ENCODE measurements at places on chromosomes 2 and 18. TPM values are rescaled to one million over a fixed set of nuclear protein-coding genes. Genes with fewer than 3 reads are reported as not detected.

GRCh38 chr18:30094556-30094955 is 948.0 kb downstream of the DSC3 start:
- DNase-seq, result peak; percentile 65

- DNase-seq, result no peak
Observed at GRCh38 chr18:22591222-22591621, 173.5 kb upstream of the CTAGE1 start.

DNA sequence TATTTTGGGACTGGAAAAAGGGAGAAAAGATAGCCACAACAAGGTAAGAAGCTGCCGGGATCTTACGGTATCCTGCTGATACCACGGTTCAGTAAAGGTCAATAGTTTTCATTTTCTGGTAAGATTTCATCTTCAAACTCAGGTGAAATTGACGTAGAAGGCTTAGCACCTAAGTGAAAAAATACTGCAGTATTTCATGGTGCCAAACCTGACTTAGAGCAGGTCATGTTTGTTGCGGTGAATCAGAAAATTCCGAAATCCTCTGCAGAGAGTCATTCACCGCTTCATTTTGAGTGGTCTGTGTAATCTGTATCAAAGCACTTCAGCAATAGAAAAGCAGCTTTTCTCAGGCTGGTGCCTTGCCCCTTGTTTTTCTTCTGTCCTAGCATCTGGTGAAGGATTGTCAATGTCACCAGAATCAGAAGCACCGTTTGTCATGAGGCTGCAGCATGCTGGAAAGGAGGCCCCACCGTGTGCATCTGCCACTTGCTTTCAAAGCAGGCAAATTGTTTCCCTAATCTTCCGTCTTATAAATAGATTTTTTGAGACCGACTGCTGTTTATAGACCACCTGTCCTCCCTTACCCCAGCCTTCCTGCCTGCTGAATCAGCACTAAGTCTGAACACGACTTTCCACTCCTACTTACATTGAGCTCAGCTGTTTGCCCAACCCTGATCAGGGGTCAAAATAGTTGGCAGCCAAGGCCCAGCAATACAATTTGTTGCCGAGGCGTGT is 156.3 kb downstream of the EML6 start:
- DNase-seq, result no peak

Gene L3MBTL4
- not detected for total RNA-seq

- peak; percentile 66 for DNase-seq
Observed at GRCh38 chr2:69113627-69114026, 100.6 kb downstream of the ANTXR1 start.

DNA sequence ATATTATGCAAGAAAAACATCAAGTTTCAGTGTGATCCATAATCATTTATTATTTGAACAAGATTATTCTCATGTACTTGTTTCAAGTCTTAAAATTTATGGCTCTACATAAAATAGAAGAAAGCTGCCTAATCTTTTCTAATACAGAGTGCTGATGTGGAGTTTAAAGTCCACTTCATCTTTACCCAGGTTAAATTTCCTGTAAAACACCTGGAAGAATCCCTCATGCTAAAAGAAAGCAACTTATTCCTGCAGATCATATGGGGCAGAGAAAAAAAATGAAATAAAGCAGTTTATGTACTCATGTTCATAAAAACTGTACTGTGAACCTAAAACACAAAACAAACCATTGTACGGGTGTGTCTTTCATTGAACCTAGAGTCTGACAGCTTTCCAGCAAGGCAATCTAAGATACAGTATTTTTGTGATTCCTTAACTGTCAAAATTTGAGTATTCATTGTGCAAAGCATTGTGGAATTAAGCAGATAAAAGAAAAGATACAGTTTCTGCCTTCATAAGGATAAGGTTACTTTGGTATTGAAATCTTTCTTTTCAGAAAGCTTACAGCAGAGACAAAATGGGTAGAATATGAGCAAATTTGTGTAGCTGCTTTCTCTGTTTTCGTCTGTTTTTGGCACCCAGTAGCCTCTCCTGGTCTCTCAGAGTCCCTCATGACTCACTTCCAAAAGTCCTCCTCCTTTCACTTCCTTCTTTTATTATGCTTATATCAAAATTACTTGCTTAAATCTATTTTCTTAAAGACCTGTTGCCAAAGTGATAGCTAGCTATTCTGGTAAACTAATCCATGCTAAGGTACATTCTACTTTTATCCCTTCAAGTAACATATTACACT is 26.9 kb upstream of the GLS start:
- peak; percentile 77 for DNase-seq

Gene BMP10
- not detected for total RNA-seq

Gene SPIRE1
- total RNA-seq, result 28.6 TPM

Gene ZBTB7C
- total RNA-seq, result not detected

Gene PROM2
- total RNA-seq, result 0.22 TPM

DNA sequence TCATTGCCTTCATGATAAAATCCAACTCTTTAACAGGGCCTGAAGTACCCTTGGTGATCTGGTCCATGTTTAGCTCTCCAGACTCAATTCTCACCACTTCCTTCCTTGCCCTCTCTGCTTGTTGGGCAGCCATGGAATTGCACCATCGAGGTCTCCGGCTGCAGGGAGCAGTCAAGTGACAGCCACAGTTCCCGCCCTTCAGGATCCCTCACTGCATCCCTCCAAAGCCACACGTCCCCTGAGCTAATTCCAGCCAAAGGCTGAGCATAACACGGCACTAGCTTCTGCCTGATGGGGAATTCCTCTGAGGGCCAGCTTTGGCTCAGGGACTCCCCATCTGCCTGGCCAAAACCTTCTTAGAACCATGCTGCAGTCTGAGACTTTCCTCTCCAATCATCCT is 47.4 kb upstream of the SLC1A4 start:
- DNase-seq, result no peak

- DNase-seq, result peak; percentile 92
Observed at GRCh38 chr2:108594132-108594981, 60.1 kb downstream of the LIMS1 start.

Gene TGFA
- total RNA-seq, result 17.3 TPM

GRCh38 chr2:179614121-179614520 is 247.3 kb downstream of the ZNF385B start:
- DNase-seq, result peak; percentile 58

Gene MOGAT1
- total RNA-seq, result not detected

Gene XDH
- total RNA-seq, result 2.4 TPM

Gene TDRD15
- total RNA-seq, result not detected

- no peak for DNase-seq
Observed at GRCh38 chr2:68916226-68916625, 36.5 kb downstream of the GKN2 start.

- no peak for DNase-seq
Observed at GRCh38 chr2:233817995-233818638, 36.2 kb downstream of the HJURP start.

DNA sequence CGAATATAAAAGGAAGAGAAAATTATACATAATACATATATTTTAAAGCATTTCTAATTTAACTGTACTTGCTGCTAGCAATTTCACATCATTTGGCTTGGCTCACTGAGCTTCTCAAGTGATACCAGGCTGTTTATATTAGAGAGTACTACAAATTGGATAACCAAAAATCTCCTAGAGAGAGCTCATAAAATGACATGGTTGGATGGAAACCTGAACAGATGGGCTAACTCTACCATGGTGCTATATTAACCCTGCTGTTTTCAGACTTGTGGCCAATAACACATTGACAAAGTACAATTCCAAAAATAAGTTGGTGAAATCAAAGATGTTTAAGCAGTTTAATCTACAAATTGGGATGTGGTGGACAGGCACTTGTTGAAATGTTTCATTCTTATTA is 364.4 kb upstream of the GCFC2 start:
- no peak for DNase-seq

GRCh38 chr2:189661957-189662321 is 680 bp downstream of the ASNSD1 start:
- DNase-seq, result peak; percentile 14

GRCh38 chr2:67792191-67792590 is 270.6 kb downstream of the C1D start:
- DNase-seq, result no peak

DNA sequence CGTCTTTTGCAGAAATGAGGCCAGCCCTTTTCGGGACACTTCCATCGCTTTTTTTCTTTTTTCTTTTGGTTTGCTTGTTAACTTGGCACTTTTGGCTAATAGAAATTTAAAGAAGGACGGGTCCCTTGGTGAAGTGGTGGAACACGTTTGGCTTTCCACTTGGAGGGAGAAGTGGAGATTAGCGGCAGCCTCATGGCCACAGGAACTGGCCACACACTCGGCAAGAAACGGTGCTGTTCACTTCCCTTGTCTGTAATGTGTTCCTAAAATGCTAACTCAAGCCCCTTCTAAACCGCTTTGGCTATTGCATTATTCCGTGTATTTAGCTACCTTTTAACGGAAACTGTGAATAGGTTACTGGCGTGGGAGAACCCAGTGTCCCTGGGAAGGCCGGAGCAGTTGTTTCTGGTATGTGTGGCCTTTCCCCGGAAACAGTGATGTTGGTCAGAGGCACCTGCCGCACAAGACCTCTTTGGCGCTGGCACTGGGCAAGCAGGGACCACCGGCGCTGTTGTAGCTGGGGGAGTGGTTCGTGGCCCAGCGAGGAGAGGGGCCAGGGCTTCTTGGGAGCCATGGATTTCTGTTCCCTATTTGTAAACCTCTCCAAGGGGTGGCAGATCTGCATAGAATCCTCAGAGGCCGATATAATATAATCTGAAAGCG is 981 bp downstream of the RAMP1 start:
- DNase-seq, result no peak

DNA sequence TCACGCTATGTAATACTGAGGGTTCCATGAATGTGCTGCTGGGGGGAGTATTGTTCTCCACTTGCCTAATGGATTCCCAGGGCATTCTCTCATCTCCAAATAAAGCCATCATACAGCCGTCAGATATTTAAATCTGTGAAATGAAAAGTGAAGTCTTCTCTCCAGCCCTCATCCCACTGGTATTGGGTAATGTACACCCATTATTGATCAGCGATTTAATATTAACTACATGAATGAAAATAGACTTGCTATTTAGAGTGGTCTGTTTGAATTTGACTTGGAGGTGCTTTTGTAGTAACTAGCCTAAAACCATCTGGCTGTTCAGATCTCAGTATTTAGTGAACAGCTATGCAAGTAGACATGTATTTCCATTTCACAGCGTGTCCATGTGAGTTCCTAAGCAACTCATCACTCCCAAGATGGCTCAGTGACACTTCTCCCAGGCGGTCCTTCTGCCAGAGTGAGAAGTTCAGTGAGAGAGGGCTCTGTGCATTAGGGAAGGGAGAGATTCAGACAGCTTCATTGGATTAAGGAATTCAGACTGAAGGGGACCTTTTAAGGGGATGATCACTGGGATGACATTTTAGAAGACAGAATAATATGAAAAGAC is 140.7 kb downstream of the WDSUB1 start:
- no peak for DNase-seq

- no peak for DNase-seq
Observed at GRCh38 chr18:77397056-77397455, 147.4 kb downstream of the GALR1 start.

Gene TEX44
- total RNA-seq, result not detected

DNA sequence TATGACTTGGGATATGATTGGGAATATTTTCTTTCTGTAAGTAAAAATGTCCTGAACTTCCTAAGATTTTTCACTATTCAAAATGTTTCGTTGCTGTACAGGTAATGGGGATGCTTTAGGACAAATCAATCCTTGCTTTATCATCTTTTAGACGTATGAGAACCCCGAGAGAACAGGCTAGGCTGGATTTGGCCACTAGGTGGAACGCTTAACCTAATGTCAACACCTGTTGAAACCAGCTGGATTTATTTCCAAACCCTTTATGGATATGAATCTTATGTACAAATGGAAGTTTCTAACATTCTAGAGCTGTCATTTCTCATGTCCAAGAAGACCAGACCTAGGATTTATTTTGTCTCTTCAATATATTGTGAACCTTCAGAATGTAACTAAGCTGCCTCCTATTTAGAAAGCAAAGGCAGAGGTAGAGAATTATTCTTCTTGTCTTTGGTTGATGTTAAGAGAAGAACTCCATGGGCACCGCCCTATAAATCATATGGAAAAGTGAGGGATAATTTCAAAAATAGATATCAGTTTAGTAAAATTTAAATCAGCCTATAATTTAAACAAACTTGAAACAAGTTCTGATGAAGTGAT is 96.7 kb downstream of the PMAIP1 start:
- peak; percentile 68 for DNase-seq

- peak; percentile 64 for DNase-seq
Observed at GRCh38 chr2:167509586-167509985, 621.3 kb downstream of the XIRP2 start.

DNA sequence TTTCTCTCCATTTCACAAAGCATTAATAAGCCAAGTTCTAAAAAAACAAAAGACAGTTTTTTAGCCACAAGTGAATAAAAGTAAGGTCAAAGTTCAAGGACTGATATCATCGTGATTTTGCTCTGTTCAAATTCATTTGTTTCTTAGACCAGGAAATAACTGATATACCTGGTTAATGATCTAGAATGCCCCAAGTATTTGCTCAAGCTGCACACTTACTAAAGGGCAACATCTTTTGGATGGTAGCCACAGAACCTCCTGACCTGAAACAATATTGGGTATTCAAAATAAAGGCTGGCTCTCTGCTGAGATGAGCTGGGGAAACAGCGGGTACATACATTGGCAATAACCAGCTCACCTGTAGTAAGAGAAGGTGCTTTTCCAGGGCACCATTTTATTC is 314.7 kb upstream of the LYPD1 start:
- no peak for DNase-seq

GRCh38 chr2:152490686-152491455 is 155.9 kb downstream of the FMNL2 start:
- no peak for DNase-seq

DNA sequence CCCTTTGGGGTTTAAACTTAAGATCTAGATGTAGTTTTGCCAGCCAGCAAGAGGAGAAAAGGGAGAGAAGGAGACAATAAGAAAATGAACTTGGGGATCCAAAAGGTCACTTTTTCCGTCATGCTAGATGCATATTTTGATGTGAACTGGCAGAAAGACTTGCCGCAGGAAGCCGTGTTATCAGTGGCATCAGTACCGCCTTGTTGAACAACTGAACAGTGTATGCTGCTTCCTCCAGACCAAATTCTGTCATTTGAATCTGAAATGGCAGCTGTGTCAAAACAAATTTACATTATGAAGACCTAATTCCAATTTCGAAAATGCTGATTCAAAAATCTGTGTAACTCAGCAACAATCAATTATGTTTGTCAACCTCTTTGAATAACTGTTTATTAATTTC is 42.1 kb downstream of the TMEM200C start:
- DNase-seq, result no peak
